ENCODE measurements at places on chromosomes 2 and 18.

GRCh38 chr2:54594048-54594447, 129.4 kb upstream of the EML6 start:
- no peak for DNase-seq

GRCh38 chr2:32061973-32062861, 1.1 kb upstream of the SPAST start:
- DNase-seq: no peak

- no peak for DNase-seq
Observed at GRCh38 chr18:60452421-60452820, 79.8 kb upstream of the MC4R start.

- DNase-seq: no peak
Observed at GRCh38 chr2:46200100-46200690, 97.0 kb upstream of the EPAS1 start.

GRCh38 chr2:241030883-241031282, 32.5 kb downstream of the SNED1 start:
- DNase-seq: no peak

- no peak for DNase-seq
Observed at GRCh38 chr2:235523021-235523420, 29.2 kb downstream of the AGAP1 start.

DNA sequence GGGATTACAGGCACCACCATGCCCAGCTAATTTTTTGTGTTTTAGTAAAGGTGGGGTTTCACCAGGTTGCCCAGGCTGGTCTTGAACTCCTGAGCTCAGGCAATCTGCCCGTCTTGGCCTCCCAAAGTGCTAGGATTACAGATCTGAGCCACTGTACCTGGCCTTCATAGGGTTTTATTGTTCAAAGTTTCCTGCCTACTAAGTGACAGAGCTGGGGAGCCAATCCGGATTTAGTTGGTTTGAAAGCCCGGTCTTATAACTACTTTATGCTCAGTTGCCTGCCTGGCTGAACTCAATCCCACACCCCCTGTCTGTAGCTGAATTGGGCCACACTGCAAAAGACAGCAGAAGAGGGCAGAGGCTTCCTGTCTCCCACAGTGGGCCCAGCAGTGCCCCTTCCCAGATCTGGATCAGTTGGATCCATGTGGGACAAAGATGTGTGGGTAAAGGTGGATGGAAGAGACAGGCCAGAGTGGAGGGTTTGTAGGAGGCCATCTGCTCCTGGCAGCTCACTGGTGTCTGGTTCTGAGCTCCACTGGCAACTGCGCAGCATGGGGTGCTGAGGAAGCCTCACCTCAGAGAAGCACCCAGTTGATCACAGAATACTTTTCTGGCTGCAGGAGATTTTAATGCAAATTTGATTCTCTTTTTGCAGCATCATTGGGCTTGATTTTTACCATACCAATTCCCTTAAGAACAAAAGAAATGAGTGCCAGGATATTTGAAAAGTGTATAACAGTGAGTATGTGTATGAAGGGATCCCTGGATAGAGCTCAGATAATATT, 144.9 kb downstream of the DDX1 start:
- no peak for DNase-seq

GRCh38 chr2:144211826-144212225, 308.1 kb downstream of the ZEB2 start:
- DNase-seq: no peak

- no peak for DNase-seq
Observed at GRCh38 chr18:306608-307255, 38.9 kb upstream of the THOC1 start.

DNA sequence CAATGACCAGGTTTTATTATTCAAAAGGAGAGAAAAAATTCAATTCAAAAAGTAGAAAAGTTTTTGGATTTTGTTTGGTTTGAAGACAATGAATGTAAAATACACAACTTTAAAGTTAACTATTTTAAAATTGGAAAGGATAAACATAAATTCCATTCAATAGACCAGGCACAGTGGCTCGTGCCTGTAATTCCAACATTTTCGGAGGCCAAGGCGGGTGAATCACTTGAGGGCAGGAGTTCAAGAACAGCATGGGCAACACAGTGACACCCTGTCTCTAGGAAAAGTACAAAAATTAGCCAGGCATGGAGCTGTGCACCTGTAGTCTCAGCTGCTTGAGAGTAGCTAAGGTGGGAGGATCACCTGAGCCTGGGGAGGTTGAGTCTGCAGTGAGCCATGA, 54.7 kb downstream of the SCN9A start:
- DNase-seq: no peak

DNA sequence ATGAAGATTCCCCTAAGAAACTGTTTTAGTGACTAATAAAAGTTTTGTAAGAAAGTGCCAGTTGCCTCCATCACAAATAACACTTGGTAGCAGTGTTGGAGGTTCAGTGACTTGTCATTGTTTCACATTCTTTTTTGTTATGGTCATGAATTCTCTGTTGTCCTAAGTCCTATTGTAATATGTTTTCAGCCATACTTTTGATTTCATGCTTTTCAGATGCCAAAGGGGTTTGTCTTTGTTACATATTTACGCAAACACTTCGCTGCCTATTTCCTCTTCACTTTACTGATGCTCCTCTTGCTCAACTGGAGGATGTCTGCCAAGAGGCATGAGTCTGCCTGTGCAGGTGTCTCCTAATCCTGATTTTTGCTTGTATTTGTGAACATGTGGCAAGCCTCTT, 66.6 kb downstream of the PHLPP1 start:
- DNase-seq: no peak
